ENCODE measurements at places on chromosomes 6 and 20.

GRCh38 chr6:150142670-150143515, at the start of gene PPP1R14C:
Gene PPP1R14C, plus strand, starts transcription at chr6:150143044. Its CDS starts 149 bp downstream, at chr6:150143193.
- DNase-seq, result no peak

DNA sequence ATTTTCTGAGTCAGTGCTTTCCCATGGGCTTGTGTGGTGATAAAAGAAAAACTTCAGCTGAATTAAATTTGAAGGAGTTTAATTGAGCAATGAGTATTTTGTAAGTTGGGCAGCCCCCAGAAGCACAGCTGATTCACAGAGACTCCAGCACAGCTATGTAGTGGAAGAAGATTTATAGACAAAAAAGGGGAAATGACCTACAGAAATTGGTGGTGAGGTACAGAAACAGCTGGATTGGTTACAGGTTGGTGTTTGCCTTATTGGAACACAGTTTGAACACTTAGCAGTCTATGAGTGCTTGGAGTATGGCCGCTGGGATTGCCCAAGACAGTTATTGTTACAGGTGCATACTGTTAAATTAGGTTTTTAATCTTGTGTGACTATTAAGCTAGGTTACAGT, 96.9 kb upstream of the PTPRK start:
- no peak for DNase-seq

DNA sequence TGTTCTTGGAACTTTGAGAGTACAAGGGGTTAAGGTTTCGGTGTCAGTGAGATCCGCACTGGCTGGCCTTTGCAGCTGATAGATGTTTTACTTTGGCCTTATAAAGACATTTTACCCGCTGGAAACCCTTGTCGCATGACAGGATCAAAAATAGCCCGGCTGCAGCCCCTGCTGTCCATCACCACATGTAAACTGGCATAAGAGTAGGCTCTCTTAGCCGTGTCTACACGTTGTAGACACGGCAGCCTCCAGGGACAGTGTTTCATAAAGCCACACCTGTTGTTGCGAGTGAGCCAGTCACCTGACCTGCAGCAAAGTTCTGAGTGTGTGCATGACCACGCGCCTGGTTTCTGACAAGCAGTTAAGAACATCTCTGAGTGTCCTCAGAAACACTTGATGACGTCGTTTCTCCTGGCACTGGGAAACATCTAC, 8.5 kb downstream of the RBM24 start:
- DNase-seq, result no peak

DNA sequence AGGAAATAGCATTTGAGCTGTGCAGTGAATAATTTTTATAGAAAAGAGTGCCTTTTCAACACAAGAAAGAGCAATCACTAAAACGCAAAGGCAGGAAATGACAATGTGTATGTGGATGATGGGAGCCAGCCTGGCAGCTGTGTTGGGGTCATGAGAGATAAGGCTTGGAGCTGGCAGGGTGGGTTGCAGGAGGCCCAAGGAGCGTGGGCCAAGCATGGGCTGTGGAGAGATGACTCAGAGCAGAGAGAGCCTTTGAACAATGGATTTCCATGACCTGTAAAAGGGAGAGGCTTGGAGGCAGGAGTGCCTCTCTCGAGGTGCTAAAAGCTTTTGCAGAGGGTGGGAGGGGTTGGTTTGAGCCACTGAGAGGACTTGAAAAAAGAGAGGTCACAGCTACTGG, 6.6 kb upstream of the TBC1D7 start:
- DNase-seq, result no peak

DNA sequence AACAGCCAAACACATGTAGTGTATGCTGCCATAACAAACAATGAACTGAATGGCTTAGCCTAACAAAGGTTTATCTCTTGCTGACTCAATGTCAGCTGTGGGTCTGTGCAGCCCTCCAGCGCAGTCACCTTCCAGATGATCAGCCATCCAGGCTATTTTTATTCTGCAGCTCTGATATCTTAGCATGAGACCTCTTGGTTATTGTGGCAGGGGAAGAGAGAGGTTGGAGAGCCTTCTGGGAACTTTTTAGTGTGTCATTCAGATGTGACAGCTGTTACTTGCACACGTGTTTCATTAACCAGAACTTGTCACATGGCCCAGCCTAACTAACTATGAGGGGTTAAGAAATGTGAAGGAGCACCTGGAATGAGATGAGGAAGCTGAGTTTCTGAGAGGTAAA, 202.5 kb downstream of the DHX35 start:
- DNase-seq, result no peak

GRCh38 chr6:511488-512137, 120.1 kb downstream of the IRF4 start:
- no peak for DNase-seq
